CD4-positive, alpha-beta T cell treated with Interleukin-6 at 100 ng/mL for 8 hours (primary cell): ENCODE measurements at places on chromosomes 5 and 9.

DNA sequence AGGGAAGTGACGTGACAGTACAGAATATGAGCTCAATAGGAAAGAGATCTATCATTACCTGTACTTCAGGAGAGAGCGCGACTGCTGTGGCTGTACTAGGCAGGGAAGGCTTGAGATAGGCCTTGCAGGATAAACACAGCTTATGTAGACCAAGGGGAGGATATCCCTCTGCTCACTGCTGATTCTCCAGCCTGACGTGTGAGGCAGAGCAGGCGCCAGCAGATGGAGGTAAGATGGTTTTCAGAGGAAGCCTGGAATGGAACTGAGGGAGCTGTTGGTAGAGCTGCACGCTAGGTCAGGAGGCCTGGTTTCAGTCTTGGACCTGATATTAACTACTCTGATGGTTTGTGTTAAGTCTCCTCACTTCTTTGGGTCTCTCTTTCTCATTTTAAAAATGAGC lies 291.4 kb downstream of the YTHDC2 start:
- DNase-seq = no peak

GRCh38 chr5:168109441-168109840 lies 182.0 kb upstream of the WWC1 start:
- no peak for DNase-seq

DNA sequence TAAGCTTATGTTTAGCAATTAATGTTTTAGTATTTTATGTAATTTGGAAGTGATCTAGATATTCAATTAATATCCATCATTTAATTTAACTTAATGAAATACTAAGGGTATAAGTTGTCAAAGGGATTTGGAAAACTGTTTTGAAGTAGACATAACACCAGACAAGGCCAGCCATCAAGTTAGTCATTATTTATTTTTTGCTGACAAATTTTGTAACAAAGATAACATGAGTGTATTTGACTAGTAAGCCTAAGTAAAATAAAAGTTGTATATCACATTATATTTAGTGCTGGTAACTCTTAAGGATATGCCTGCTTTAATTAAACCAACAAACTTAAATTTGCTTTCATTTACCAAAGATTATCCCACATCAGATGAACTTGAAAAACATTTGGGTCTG lies 125.9 kb upstream of the TNFAIP8 start:
- DNase-seq = no peak

DNA sequence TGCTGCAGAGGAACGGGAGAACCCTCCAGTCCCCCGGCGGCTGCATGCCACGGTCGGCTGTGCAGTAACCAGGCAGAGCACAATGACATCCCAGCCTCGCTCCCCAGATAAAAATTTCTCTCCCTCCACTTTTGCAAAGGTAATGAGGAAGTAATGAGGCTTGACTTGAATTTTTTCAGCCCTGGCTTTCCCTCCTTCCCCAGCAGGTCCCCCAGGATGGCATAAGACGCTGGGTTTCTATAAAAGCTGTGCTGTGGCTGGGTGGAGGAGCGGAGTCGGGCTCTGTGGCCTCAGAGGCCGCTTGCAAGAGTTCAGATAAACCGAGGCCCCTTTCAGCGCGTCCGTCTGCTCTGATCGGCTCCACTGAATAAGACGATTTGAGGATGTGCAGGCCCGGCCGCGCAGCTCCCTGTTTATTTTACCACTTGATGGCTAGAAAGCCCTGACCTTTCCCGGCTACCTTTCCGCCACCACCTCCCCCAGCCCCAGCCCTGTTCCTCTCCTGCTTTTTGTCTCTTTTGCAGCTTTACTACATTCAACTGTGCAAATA lies 351.9 kb upstream of the IRX2 start:
- DNase-seq = no peak

- DNase-seq = no peak
Observed at GRCh38 chr9:96758845-96759673, 18.8 kb downstream of the ZNF510 start.

GRCh38 chr9:16247188-16247875 lies 623.1 kb downstream of the BNC2 start:
- no peak for DNase-seq

GRCh38 chr5:169811023-169811422 lies 169.3 kb downstream of the INSYN2B start:
- DNase-seq = no peak

DNA sequence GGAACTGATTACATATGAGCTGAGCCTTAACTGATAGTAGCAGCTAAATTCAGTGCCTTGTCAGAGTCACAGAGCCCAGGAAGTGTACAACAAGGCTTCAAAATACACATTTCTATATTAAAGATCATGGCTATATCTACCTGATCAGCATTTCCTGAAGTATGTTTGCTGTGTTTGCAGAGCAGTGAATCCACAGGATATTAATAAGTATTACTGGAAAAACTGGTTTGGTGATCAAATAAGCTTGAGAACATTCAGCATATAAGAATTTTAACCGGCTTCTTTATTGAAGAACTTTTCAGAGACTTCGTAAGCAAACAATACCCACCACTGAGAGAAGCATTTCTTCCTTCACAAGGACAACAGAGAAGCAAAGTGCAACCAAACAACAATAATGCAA lies 227.0 kb downstream of the ELAVL2 start:
- no peak for DNase-seq

DNA sequence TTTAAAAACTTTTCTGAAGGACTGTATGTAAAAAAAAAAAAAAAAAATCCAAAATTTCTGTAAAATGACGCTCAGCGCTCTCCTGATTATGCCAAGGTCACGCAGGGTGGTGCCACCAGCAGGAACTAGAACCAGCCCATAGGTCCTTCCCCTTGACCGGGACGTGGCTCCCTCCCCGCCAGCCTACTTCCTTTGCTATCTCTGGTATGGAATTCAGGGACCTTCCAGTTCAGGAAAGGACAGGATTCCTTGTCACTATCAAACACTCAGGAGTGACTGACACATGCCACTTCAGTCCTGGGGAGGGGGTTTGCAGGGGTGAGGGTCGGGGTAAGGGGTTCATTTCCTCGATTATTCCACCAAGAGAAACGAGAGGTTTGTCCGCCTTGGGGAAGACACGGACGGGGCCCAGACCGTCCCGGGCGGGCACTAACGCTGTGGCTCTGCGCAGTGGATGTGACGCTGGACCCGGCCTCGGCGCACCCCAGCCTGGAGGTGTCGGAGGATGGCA lies 18.8 kb downstream of the BTNL9 start:
- DNase-seq = no peak

DNA sequence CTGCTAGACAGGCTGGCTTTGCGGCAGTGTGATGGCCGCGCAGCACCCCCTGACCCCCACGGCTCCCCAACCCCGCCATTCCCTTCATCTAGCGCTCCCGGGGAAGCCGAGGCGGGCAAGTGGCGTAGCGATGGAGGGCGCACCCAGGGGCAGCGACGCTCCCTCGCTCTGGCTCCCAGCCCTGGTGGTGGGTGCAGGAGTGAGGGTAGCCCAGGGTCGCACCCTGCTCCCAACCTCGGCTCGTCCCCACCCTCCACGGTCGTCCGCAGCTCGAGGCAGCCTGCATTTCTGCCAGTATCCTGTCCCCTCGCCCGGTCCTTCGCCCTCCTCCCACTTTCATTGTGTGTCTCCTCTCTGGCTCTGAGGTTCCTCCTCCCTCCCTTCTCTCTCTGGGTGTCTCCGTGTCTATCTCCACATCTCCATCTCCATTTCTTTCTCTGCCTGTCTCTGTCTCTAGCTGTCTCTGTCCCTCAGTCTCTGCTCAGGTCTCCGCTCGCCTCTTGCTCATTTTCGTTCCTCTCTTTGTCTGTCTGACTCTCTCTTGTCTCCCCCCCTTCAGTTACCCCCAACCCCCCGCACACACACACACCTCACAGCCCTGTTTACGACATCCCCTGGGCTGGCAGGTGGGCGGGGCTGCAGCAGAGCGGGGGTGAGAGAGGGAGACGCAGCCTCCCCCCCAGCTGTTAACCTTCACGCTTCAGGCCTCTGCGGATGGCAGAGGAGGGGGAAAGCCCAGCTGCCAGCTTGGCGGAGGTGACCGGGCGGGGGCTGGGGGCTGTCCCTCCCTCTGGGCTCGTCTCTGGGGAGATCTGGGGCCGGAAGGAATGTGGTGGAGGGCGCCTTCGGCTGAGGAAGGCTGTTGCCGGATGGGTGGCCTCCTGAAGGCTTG lies 48.7 kb upstream of the PSD2 start:
- DNase-seq = peak; percentile 38
